LNCaP clone FGC (cell line): ENCODE measurements at places on chromosomes 7 and 10.
A peak's percentile ranks its signal among the peaks of the same experiment; 100 is the strongest.

GRCh38 chr10:98267894-98268693, at the start of gene LOXL4:
Gene LOXL4 (minus strand): TSS chr10:98268194. CDS start chr10:98263019, 5,175 bp downstream.
- DNase-seq: no peak

GRCh38 chr10:22702348-22702747, 12.0 kb downstream of the PIP4K2A start:
- peak; percentile 58 for DNase-seq

DNA sequence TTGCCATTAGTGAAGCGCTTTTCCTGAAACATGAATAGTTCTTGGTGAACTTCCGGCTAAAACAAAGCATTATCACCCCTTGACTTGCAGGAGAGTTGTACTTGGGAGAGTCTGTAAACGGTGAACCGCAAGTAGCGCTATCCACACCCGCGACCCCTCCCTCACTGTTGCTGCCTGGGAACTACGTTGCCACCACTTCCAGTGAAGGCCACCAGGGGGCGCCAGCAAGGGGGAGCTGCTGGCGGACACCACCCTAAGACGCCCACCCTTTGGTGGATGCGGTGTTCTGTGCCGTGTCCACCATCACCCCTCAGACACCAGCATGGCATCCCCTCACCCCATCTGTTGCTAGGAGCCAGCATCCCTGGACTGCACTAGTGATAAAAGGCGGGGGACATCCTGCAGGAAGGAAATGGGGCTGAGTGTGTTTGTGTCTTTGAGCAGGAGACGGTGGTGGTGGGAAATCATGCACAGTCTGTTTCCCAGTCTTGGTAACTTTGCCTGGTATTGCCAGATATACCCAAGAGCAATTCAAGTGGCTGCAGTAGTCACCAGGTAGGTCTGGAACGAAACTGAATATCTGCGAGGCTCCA, 298.2 kb downstream of the FRMD4A start:
- no peak for DNase-seq

DNA sequence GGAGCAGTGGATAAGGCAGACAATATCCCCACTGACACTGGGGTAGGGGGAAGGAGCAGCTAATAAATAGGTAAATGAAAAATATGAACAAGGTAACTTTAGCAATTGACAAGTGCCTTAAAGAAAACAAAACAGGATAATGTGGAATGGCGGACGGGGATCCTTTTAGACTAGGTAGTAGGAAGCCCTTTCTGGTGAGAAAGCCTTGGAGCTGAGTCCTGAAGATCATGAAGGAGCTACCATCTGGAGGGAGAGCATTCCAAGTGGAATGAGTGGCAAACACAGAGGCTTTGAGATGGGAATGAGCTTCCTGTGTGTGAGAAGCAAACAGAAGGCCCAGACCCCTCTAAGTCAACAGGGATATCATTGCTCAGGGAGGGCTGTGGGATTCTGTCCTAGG, 16.0 kb upstream of the ATXN7L1 start:
- no peak for DNase-seq

DNA sequence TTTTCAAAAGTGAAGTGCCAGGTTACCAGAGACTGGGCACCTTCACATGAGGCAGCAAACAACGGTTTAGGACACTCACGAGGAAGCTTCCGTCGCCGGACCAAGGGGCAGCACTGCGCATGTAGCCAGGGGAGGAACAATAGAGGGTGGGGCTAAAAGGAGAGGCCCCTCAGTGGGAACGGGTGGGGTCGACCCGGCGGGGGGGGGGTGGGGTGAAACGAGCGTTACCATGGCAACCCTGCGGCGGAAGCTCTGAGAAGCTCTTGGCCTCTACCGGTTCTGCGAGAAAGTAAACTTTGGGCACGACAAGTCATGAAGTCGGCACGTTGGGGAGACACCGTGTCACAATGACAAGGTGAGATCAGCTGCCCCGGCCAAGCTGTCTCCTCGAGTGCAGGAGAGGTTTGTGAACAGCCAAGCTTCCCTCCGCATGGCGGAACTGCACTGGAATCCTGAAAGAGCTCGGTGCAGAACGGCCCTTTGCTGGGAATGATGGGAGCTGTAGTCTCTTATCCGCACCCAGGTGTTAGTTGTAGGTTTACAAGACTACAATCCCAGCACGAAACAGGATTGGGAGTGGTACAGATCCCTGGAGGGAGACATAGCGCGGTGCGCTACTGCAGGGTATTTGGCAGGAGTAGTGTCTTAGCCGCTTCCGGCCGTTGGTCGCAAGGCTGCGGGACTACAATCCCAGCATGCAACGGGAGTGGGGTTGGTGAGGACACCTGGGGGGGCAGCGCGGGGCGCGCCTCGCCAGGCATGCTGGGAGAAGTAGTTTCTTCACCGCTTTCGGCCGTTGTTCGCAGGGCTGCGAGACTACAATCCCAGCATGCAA, 72.8 kb upstream of the ZNF722 start:
- peak; percentile 45 for DNase-seq

DNA sequence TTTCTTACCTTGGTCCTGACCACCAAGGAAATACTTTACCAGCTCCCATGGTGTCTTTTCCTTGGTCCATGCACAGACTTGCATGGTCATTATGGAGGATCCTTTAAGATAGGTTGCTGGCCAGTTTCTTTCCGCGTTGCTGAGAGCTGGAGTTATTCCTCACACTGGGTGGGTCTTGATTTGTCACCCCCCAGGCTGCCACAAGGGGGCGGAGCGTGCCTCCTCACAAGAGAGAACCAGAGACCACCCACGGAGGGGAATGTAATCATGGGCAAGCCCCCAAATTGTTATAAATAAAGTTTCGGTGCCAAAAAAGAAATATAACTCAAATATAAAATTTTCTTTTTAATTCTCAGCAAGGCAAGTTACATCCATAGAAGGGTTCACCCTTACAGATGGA, 10.5 kb upstream of the TRIM24 start:
- DNase-seq: no peak

GRCh38 chr7:117038408-117038807, 85.1 kb downstream of the ST7 start:
- DNase-seq: no peak

- no peak for DNase-seq
Measured at GRCh38 chr10:126889421-126889820, 15.8 kb upstream of the DOCK1 start.

DNA sequence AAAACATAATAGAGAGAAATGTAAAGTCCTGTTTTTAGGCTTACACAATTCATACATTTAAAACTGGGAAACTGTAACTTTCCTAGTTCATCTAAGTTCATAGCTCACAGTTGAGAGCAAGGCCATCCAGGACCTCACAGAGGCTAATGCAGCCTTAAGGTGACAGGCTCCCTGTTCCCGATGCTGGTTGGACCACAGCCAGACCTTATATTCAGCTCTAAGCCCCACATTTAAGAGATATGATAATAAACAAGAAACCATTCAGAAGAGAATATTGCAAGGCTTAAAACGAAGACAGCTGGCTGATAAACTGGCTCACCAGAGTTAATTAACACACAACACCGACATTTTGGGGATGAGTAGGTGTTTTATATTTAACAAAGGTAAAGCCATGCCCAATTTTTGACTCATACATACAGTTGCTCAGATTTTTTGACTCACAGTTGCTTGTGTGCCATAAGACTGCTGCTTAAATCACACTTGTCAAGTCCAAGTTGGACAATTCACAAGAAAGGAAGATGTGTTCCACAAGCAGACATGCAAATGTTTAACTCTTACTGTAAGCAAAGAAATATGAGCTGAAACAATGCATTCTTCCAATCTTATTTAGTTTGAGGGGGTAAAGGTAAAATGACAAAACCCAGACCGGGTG, 41.1 kb upstream of the TMEM213 start:
- no peak for DNase-seq

DNA sequence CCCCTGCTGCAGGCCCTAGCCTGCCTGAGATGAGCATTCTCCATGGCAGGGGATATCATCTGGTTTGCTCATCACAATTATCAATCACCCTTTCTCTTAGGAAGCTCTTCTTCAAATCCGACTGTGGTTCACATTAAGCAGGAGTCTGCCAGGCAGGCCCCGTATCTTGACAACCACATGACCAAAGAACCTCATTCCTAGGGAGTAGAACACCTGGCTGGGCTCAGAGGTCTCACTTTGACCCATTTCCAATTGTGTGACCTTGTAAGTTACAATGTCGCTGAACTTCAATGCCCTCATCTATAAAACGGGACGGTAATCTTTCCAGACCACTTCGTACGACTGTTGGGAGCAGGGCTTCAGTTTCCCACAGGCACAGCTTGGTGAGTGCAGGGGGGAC, 156.4 kb upstream of the PCBD1 start:
- DNase-seq: no peak

- no peak for DNase-seq
Measured at GRCh38 chr7:74430961-74431466, 22.7 kb upstream of the GTF2IRD1 start.

- DNase-seq: no peak
Measured at GRCh38 chr7:155766966-155767916, 45.0 kb downstream of the SHH start.

DNA sequence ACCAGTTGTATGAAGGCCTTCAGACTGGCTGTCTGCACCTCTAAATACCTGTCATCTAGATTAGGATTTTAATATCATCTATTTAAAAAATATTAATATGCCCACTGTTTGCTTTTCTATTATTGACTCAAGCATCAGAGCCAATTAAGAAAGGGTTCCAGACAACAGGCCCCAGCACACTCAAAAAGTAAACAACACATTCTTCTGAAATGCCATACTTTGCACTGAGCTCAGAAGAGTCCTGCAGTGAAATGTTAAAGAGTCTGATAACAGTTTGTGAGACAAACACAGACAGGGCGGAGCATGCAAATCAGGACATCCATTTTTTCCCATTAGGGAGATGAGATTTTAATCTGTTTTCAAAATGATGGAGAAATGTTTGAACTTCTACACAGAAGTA, 45.9 kb upstream of the KLF6 start:
- DNase-seq: peak; percentile 81

- DNase-seq: no peak
Measured at GRCh38 chr10:93542358-93542791, 24.1 kb upstream of the FFAR4 start.

- DNase-seq: no peak
Measured at GRCh38 chr10:44173608-44173894, 211.3 kb downstream of the CXCL12 start.

DNA sequence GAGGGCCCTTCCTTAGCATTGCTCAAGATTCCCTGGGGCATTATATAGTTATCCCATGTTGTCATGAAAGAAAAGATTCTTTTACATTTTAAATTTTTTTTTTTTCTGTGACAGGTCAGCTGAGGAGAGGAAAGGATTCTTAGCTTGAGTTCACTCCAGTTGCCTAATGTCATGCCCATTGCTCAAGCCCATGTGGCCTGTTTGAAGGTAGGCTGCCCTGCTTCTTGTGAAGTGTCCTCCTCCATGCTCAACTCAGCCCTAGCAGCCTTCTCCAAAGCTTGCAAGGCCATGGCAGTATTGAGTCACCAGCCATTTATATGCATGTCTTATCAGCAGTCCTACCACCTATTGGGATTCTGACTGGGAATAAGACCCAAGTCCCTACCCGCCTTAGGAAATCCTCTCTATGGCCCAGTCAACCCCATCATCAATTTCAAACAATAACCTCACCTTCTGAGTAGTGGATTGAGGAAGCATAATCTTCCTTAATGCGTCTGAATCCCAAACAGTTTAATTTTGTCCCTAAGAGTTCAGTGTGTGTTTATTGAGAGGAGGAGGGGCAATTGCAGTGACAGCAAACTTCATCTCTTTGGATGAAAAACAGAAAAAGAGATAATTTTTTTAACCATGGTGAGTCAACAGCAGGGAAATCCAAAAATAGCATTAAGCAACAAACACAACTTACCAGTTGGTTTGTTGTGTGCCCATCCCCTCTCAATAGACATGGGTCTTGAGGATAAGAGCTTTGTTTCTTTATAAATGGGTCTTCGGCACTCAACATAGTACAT, 38.6 kb upstream of the WASL start:
- DNase-seq: no peak

DNA sequence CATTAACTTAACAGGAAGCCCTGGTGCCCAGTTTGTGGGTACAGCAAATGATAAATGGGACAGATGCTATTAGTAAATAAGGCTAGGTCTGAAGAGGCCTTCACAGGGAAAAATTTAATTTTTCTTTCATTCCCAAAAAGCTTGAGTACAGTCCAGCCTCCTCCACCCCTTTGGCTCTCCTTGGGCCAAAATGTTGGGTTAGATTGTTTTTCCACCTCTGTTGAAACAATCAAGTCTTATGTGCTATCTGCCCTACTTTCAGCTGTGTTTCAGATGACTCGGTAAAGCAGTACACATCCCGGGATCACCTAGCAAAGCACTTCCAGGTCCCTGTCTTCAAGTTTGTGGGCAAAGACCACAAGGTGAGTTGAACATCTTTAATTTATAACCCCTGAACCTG, 24.3 kb downstream of the PLA2G12B start:
- no peak for DNase-seq

GRCh38 chr10:119608316-119609155, 11.8 kb upstream of the TIAL1 start:
- DNase-seq: no peak

DNA sequence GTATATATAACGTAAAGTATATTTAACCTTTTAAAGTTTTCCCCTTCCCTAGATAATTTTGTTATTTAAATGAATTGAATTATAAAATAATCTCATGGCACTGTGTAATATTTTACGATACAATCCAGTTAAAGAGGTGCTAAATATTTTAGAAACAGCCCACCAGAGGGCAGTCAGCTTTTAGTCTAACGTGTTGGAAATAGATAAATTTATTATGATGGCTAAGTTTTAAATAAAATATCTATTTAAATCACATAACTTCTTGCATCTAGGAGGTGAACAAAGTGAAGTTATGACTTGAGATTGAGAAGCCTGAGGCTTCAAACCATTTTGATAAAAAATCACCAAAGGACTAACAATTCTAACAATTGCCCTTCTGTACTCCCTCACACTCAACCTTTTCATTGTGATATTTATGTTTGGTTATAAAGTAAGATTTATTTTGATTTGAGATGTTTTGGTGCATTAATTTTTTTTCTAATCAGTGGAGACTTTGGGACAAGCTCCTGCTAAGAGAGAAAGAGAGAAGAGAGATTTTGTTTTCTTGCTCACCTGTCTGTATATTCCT, 171.5 kb upstream of the SP4 start:
- DNase-seq: no peak

GRCh38 chr10:57338823-57339558, 928.7 kb downstream of the IPMK start:
- DNase-seq: peak; percentile 21

DNA sequence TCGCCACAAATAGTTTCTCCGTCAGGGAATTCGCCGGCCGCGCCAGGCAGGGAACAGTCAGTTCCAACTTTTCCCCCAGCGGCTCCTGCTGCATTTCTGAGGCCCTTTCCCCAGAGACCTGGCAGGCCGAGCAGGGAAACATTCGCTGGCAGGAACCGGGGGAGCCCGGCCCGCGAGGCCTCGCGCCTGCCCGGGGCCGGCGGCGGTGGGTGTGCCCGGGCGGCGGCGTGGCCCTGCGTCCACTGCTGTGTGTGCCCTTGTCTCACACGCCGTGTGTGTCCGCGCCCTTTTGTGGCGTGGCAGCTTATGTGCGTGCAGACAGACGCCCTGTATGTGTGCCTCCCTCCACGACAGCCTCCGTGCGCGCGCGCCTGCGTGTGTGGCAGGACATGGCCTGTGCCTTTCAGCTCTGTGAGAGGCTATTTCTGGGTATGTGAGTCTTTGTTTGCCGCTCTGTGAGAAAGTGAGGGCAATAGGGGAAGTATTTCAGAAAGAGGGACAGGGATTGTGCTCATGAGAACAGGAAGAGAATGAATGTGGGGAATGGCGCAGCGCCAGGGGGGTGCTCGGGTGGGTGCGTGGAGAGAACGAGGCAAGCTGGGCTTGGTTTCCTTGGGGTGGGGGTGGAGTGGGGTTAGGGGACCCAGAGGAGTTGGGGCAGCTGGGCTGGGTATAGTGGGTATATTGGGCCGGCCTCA, 689 bp upstream of the SMARCD3 start:
- DNase-seq: no peak
